ENCODE measurements at places on chromosomes 5 and 9.
A peak's percentile ranks its signal among the peaks of the same experiment; 100 is the strongest.

GRCh38 chr9:121222524-121223171 is 21.0 kb upstream of the RAB14 start:
- peak; percentile 30 for DNase-seq

DNA sequence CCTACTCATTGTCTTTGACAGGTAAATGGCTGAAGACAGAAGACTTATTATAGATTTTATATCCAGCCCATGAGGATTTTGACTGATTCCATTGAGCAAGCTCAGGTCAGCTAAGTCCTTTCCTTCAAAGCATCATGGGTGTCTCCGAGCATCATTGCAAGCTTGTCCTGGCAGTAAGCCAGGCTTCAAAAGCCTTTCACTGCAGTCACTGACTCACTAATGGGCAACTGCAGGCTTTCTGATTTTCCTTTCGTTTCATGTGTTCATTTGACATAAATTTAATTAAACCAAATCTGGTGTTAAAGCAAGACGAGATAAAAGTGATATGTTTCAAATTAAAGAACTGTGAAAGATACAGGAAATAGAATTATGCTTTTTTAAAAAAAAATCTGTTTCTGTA is 426.2 kb downstream of the ANXA1 start:
- DNase-seq, result no peak

GRCh38 chr9:13064676-13065075 is 214.8 kb downstream of the MPDZ start:
- DNase-seq, result no peak

DNA sequence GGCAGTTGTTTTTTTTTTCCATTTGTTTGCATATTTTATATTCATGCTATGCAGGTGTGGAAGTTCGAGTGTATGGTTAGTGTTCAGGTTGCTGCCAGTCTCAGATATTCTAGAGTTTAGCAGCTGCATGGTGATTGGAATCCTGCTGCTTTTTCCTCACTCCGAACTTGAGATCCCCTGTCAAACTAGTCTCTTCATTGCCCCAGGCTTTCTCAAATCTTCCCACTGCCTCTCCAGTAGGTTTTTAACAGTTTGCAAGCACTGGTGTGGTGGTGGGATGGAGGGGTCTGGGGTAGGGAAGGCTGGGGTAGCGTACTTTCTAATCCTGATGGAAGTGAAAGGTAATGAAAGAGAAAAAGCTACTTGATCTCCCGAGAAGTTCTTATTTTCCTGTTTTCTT is 112.9 kb downstream of the CHSY3 start:
- no peak for DNase-seq

DNA sequence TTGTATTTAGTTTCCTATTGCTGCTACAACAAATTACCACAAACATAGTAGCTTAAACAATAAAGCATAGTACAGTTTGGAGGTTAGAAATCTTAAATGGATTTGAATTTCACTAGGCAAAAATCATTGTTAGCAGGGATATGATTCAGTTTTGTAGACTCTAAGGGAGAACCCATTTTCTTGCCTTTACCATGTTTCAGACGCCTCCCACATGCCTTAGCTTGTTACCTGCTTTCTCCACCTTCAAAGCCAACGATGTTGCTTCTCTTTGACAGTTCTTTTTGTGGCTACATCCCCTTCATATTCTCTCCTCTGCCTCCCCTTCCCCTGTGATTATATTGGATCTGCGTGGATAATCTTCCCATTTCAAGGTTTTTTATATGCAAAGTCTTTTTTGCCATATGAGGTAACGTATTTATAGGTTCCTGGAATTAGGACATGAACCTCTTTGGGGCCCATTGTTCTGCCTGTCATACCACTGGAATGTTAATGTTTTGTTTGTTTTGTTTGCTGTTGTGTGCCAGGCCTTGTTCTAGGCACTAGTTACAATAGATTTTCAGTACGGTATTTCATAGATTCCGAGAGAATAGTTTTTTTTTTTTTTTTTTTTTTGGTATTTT is 54.1 kb downstream of the UHRF2 start:
- no peak for DNase-seq

DNA sequence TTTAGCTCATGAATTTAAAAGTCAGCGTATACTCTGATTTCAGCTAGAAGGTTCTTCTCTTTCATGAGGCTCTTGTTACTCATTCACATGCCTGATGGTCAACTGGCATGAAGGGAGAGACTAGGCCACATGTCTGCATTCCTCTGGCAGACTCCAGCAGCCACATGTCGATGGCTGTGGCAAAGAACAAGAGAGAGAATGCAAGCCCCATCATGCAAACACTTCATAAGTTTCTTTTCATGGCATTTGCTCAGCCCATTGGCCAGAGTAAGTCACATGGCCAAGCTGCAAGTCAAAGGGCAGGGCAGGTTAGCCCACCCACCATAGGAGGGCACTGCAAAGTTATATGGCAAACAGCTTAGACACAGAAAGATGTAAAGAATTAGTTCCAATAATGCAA is 5.4 kb downstream of the KCNV2 start:
- DNase-seq, result no peak

DNA sequence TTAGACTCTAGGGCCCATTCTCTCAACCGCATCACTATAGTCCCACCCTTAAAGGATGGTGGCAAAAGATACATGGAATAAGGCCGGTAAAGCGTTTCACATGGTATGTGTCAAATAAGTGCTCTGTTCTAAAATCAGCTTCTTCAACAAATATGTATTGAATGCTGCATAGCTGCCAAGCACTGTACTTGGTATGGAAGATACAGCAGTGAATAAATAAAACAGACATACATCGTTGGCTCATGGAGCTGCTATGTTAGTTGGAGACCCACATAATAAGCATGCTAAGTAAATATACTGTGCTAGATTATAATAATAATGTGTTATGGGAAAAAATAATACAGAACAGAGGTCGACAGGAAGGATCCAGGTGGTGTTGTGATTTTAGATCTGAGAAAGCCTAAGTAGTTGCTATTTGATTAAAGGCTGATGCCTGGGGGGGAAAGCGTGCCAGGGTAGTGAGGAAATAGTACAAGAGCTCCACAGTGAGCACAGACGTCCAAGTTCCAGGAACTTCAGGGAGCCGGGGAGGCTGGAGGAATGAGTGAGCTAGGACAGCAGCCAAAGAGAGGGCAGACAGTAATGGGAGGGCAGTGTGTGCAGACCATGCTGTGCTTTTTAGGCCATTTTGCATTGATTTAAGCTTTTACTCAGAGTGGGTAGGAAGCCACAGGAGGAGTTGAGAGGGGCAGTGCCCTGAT is 93.7 kb downstream of the JAKMIP2 start:
- DNase-seq, result no peak

GRCh38 chr5:134536876-134537275 is 11.4 kb downstream of the JADE2 start:
- peak; percentile 76 for DNase-seq

- peak; percentile 32 for DNase-seq
Measured at GRCh38 chr9:136840877-136841645, 1.2 kb upstream of the AJM1 start.

DNA sequence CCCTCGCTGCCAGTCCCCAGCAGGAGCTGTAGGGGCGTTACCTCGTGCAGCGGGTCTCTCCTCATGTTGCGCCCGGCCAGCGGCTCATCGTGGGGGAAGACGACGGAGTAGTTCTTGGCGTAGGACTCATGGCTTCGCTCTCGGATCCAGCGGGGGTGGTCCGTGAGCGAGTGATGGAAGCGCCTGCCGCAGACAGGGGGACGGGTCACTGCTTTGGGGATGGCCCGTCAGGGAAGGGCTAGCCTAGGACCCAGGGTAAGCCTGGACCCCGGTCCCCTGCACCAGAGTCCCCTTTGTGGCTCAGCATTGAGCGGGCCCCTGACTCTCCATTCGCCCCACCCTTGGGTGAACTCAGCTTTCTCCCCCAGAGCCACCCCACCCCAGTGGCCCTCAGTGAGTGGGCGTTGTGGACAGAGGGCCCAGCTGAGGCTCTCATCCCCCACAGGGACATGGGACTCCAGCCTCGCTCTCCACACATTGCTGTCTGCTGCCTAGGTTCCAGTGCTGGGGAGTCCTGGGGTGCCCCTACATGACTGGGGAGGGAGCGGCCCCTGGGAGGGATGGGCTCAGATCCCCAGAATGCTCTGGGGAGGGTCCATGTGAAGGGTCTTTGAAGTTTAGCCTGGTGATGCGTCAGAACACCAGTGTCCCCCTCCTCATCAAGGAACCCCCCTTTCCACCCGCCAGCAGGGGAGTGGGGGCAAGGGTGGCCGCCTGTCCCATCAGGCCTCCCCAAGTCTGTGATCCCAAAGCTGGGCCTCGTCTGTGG is 29.7 kb downstream of the SARDH start:
- no peak for DNase-seq

DNA sequence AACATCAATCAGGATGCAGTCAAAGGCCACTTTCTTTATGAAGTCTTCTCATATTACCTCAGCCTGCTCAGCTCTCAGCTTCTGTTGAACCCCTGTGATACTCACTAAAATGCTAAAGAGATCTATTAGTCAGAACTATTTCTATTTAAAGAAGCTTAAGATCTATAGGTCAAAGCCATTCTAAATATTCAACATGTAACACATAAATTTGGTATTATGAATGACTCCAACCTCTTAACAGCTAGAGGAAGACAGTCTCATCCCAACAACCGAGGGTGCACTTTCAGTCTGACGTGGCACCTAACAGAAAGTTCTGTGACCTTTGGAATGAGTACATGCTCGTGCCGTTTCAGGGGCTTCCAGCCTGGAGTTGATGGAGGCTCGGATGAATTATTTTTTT is 301.5 kb upstream of the VLDLR start:
- no peak for DNase-seq

DNA sequence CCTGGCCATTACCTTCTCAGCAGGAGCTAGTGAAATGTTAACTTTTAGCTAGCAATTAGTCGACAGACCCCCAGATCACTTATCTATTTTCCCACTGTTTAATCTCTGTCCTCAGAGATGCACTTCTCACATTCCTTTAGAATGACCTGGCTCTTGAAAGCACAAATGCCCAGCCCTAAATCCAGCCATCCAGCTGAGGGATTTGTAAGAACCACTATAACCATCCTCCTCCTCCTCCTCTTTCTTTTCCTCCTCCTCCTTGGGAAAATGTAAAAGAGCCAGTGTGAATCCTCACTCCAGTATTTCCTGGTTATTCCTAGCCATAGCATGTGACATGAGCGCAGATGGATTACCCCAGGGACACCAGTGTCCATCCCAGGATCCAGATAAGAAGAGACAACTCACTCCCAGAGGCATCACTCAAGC is 124.3 kb downstream of the ENC1 start:
- DNase-seq, result no peak

DNA sequence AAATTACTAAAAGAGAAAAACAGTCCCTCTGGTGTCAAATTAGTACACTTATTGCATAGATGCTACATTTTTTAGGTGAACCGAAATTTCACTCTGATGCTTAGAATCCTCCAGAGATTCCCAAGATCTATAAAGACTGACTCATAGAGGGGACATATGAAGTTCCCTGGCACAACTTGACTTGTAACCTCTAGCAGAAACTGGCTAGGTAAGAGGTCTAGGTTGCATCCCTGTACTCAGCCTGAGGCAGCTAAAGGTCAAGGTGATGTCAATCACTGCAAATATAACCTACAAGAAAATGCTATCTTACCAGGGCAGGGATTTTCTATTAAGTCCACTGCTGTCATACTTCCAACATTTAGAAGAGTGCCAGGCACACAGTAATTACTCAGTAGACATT is 24.2 kb downstream of the HOMER1 start:
- DNase-seq, result no peak

DNA sequence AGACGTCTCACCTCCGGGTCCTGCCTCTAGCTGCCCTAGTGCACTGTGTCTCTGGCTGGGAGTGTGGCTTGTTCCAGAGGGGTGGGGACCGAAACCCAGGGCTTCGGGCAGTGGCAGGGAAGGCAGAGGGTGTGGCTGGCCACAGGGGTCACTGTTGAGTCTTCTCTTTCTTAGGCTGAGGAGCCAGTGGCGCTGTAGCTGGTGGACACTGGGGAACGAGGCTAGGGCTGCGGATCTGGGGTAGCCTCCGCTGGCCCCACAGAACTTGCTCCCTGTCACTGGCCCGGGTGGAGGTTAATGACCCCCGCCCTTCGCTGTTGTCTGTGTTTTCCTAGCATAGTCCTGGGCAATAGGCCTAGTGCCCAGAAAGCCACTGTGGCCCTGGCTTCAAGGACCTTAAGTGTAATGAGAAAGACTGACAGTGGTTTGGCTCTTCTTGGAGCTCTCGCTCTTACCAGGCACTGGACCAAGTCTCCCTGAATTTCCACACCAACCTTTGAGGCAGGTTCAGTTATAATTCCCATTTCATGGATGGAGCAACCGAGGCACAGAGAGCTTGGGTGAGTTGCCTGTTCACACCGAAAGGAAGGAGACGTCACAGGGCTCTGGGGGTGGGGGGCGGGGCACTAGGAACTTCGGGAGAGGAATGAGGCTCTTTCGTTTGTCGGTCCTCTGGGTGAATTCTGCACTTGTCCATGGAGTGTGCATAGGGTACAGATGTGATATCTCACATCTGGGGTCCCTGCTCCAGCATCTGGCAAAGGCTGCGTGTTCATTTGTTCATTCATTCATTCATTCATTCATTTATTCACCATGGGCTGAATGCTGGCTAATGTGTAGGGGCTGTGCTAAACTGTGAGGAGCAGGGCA is 4.8 kb upstream of the IER5L start:
- no peak for DNase-seq

DNA sequence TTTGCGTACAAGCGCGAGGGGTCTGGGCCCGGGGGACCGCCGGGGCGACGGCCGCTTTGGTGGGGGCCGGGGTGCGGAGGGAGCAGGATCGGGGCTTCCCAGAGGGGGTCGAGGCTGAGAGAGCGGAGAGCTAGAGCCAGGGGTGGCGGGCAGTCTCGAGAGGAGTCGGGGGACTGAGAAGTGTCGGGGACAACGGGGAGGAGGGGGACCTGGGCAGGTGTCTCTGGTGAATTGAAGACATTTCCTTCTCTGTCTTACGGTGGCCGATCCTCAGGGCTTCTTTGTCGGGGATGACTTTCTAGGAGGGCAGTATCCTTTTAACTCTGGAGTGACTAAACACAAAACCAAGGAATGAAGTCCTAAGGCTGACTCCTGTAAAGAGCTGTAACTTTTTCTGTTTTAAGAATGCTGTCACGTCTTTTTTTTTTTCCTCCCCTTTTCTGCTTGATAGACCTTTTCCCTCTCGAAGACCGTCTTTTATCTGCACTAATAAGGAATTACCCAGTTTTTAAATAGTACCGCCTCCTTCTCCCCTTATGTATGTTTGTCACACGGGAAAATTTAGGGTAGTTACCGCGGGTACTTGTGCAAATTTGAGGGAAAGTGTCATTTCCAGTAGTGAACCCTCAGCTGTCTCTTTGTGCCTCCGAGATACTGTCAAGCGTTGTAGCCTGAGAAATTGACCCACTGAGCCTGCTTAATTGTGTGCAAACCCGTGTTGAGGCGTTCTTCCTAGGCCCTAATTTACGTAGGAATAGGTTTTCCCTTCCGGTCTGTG is 822 bp downstream of the DENND4C start:
- DNase-seq, result no peak

- DNase-seq, result no peak
Measured at GRCh38 chr5:41812156-41812555, 58.1 kb downstream of the OXCT1 start.

DNA sequence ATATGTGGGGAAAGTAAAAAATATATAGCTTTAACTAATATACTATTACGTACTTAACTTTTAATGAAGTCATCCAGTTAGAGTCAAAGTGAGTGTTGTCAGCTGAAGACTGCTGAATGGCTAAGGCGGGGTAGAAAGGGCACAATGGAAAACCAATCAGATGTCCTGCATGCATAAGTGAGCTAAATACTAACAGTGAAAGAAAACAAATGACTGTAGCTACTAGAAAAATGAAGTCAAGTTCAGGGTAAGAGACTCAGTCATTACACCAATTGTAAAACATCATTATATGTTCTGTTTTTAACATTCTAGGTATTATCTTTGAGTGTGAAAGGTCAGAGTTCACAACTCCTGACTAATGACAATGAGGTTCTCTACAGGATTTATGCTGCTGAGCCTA is 295.2 kb downstream of the ADGRV1 start:
- DNase-seq, result no peak
